ENCODE measurements at places on chromosomes 5 and 9.

DNA sequence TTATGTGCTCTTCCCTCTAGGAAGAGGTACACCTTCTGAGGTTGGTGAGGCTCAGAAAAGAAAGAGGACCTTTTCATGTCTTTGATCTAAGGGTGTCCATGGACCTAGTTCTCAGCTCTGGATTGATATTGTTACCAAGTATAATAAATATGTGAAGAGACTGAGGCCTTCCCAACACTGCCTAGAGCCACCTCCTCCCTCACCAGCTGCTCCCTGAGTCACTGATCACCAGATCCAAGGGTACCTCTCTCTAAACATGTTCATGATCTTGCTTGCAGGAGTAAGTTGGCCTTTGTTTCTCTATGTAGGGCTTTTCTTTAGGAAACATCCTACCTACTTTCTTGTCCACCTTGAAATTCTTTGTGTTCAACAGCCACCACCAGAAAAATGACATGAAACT lies 218.8 kb upstream of the ADRA1B start:
- no peak for DNase-seq

DNA sequence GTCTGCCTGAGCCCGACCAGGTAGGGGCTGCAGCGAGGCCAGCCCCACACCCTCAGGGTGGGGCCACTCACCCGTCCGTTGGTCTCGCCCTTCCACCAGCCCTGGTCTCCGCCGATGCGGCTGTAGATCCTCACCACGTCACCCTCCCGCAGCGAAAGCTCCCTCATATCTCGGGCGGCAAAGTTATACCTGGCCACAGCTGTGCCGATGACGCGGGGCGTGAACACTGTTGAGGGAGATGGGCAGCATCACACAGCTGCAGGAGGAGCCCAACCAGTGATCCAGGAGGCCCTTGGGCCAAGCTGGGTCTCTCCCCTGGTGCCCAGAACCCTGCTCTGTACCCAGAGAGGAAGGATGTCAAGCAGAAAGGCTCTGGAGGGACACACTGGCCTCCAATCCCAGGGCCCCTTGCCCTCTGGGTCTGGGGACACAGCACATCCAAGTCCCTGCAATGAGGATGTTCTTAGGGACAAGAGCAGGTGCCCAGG lies 30.3 kb upstream of the SARDH start:
- no peak for DNase-seq

GRCh38 chr5:132500931-132501628 lies 10.5 kb upstream of the IRF1 start:
- DNase-seq = peak; percentile 63

DNA sequence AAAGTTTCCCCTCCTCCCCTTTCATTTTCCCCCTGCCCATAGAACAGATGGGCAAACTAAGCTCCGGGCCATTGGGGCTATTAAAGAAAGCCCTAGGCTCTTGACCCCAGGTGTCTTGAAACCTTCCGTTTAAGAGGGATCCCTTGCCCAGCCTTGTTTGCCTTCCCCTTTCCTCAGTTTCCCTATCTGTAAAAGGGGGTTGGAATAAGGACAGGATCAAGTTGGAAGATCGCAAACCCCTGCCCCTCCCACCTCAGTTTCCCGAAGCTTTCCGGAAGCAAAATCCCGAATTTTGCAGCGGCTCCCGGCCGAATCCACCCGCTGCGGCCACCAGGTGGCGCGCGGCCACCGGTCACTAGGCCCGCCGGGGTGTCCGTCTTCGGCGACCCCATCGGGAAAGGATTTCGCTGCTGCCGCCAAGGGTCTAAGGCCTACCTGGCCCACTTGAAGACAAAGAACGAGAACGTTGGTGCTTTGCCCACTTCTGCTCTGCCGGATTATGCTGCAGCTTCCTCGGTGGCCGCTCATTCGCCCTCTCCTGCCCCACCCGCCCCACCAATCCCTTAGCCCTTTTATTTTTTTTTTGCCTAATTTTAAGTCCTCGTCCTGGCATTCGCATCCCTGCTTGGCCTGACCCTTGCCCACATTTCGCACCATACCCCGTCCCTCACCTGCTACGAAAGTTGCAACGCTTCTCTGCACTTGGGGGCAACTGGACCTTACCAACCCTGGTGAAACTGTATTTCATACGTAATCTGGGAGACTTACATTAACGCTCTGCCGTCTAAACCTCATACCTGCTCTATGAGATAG lies 962 bp upstream of the NR6A1 start:
- peak; percentile 33 for DNase-seq

- DNase-seq = no peak
Measured at GRCh38 chr5:100590867-100591266, 55.7 kb downstream of the FAM174A start.

GRCh38 chr9:124261736-124262648 lies 4.2 kb downstream of the NEK6 start:
- no peak for DNase-seq
